Esophagus muscularis mucosa (tissue), 4 donors: ENCODE measurements at places on chromosomes 5 and 9. TPM values are rescaled to one million over a fixed set of nuclear protein-coding genes. Genes with fewer than 3 reads are reported as not detected.

DNA sequence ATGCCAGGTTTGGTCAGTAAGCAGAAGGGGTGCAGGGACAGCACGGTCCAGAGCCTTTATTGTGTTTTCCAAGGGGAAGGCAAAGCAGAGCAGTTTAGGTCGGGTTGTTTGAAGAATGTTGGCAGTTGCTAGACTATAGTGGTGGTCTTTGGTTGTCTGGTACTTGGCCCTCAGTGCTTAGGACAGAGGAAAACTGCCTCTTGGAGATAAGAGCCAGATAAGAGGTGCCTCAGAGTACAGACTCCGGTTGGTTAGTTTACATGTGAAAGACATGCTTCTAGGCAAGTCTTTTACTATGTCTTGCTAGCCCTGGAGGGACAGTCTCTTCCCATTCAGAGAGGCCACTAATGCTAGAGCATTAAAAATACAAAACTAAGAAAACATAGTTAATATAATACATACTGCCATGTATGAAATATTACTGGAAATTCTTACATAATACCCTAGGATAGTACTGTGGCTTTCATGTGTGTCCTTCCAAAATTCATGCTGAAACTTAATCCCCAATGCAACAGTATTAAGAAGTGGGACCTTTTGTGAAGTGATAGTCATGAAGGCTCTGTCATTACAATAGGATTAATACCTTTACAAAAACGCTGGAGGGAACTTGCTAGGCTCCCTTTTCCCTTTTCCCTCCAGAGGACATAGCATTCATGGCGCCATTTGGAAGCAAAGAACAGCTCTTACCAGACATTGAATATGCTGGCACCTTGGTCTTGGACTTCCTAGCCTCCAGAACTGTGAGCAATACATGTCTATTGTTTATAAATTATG lies 280.4 kb downstream of the TMEM167A start:
- DNase-seq = no peak

DNA sequence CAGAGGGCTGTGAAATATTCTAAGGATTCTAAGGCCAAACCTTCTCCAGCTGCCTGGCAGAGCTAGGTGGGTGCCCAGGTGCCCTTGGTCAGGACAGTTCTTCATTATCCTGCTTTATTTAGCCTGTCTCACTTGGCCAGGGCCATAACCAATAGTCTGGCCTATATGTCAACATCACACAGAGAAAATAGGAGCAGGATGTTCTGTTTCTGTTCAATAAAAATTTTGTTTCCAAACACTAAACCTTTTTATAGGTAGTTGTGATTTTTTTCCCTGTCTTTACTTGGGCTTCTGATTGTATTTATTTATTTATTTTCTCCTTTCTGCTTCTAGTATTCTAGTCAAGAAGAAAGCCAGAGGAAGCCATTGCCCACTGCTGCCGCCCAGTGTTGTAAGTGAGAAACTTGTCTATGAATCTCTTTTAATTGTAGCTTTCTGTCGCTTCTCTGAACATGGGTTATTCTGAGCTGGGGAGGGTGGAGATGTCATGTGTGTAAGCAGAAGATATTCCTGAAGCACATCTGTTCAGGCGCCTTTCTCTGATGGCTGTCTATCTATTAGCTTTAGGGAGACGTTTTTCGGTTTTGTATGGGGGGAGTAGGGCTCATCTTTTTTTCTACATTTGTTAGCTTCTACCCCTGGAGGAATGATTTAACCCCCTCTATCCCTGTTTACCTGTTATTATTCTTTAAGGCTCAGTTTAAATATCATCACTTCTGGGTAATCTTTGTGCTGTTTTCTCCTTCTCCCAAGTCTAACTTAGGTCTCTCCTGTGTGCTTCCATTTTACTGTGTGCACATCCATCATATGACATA lies 97.1 kb downstream of the UNC13B start:
- DNase-seq = no peak

GRCh38 chr5:152007653-152008335 lies 83.1 kb upstream of the GLRA1 start:
- DNase-seq = no peak

Gene FEM1C
- total RNA-seq = 71.0 TPM

- DNase-seq = no peak
Measured at GRCh38 chr9:105198865-105199264, 45.6 kb upstream of the SLC44A1 start.

DNA sequence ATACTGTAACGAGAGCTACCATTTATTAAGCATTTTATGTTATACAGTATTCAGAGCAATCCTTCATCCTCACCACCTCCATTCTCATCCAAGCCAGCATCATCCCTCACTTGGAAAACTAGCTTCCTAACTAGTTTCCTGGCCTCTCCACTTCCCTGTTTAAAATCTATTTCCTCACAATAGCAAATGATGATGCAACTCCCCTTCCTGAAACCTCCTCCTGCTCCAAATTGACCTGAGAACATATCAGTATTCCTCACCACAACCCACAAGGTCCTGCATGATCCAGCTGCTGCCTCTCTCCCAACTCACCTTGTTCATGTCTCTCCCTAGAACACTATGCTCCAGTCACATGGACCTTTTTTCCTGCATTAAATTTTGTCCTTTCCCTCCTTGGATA lies 4.3 kb upstream of the SLC36A2 start:
- DNase-seq = no peak

GRCh38 chr5:23025629-23026233 lies 172.6 kb upstream of the CDH12 start:
- no peak for DNase-seq

- no peak for DNase-seq
Measured at GRCh38 chr5:2685651-2686272, 65.7 kb downstream of the IRX2 start.

DNA sequence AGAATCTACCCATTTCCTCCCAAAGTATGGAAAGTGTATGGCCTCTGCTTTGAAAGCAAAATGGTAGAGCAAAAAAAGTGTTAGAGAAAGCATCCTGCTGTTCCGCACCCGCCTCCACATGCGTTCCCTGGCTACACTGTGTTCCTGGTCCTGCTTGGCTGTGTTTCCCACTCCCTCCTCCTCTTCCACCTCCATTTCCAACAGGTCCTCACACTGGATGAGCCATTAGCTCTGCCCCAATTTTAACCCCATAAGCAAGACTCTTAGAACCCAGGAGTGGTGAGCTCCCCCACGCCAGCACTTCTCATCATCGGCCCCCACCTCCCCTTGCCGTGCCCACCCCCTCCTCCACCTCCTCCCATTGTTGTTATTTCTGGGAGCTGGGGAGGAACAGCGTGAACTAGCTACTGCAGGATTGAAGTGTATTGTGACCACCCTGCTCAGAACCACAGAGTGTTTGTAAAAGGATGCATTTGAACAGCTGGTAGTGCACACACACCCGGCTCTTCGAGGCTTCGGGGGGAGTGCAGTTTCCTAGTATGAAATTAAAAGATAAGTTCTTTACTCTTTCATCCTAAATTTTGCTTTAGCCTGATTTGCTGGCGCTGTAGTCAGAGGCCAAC lies 120.0 kb downstream of the PDZD2 start:
- no peak for DNase-seq
